ENCODE measurements at places on chromosomes 6 and 20.

DNA sequence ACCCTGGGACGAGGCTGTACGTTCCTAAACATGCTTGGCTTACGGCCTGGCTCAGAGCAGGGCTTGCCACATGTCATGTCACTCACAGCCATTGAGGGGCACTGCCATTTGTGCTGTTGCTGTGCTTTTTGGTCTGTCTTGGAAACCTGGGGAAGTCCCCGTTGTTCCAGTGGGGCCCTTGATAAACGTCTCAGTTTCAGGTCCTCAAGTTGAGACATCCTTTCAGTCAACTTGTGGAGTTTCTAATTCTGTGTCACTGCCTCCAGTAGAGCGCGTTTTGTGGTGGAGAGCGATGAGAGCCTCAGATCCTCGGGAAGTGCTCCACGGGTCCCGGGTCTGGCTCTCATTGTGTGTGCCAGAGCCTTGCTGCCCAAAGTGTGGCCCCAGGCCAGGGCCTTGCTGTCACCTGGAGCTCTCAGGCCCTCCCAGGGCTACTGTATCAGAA is 43.0 kb upstream of the CCR6 start:
- peak; percentile 68 for DNase-seq

GRCh38 chr20:44030394-44030793 is 115.7 kb downstream of the TOX2 start:
- no peak for DNase-seq

GRCh38 chr20:36802326-36803222 is 29.0 kb upstream of the DSN1 start:
- DNase-seq = no peak

- no peak for DNase-seq
Observed at GRCh38 chr6:76466286-76466685, 393.8 kb upstream of the IMPG1 start.

DNA sequence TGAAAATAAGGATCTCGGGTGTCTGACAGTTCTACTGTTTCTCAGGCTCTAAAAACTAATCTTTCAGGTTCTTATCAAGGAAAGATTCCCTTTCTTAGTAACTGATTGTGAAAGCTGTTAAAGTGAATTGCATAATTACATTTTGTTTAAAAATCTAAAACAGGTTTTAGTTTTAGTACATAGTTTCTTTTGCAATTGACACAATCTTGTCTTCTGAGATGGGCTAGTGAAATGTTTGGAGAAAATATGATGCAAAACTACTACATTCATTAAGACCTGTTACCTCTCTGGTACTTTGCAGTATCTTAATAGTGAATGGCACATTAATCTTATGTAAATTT is 298.4 kb downstream of the UTRN start:
- no peak for DNase-seq

DNA sequence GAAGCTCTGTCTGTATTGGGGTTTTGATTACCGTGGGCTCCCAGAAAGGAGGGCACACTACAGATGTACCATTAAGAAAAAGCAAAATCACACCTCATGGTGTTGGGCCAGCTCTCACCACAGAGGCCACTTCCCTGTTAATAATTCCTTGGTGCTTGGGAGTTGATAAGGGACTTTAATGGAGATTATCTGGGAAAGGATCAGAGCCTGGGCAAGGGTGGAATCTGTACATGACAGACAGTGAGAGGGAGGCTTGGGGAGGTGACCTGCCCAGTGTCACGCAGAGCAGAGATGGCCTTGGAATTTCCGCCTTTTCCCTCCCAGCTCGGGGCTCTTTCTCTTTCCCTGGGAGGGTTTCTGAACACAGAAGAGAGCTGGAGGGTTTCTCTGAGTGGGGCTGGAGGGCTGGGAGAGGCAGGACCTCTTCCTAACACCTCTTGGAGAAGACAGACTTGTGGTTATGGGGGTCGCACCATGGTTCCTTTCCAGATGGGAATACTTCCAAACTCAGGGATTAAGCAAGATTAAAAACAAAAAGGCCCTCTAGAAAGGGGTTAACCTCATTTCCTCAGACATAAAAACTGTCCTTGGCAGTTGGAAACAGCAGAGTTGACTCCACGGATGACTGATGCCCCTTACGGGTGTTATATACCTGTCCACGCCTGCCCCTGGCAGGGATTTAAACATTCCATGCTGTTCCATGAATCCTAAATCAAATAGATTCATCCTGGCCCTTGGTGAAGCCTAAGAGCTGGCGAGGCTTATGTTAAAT is 16.8 kb upstream of the KCNK16 start:
- no peak for DNase-seq

DNA sequence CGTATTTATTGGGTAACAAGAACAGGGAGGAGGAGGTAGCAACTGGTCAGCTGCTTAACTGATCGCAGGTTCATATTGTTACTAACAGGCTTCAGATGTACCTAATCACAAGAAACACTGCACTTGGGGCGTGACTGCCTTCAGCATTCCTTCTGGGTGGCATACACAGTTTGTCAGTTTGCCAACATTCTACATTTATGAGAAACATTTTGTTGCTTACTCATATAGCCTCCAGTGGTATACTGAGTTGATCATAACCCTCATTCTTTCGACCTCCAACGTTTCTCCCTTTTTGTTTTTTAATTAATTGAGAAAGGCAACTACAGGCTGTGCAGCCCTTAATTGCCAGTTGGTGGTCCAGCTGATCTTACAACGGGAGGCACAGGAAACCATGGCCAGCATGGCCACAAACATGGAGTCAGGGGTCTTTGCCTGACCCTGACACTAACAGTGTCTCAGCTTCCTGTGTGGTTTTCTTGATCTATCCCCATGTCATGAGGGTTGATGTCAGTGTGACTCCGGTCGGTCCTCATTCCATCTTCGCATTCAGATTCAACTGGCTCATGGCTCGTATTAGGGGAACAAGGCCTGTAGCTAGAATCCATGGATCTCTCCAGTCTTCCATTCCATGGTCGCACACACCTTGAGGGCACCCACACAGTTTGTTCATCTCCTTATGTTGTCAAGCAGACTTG is 9.4 kb downstream of the EPB41L2 start:
- no peak for DNase-seq

DNA sequence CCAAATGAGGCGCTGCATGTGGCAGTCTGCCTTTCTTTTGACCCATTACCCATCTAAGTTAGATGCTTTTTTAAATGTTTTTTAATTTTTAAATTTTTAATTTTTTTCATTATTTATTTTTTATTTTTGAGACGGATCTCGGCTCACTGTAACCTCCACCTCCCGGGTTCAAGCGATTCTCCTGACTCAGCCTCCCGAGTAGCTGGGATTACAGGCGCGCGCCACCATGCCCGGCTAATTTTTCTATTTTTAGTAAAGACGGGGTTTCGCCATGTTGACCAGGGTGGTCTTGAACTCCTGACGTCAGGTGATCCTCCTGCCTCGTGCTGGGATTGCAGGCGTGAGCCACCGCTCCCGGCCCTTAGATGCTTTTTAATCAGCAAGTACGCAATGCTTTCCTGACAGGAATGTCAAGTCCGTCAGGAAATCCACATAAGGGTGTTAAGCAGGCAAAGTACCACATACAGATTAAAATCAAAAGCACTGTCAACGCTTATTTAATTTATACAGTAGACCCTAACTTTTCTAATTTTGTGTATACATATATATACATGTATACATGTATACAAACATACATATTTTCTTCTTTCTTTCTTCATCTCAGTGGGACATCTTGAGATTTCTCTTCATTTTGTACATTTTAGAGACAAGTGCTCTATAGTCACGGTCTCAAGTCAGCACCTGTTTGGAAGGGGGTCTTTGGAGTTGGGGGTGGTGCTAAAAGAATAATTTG is 995 bp upstream of the GSTA4 start:
- DNase-seq = no peak

DNA sequence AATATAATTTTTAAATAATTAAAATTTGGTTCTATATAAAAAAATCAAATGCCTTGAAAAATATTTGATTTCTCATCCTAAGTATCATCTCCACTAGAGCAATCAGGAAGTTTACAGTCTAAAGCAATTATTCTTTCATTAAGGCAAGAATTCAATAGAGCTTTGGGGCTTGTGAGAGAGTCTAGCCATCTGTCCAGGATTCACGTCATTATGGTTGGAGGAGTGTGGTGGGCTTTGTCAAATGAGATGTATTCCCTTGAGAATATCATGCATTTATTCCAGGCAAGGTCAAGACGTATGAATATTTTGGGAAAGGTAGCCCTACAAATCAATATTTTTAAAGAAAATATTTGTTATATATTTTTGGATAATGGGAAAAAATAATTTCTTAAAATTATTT is 132.4 kb downstream of the ELOVL4 start:
- DNase-seq = no peak

- DNase-seq = no peak
Observed at GRCh38 chr20:18005170-18005989, 36.6 kb downstream of the MGME1 start.

GRCh38 chr6:157631838-157632614 is 191.0 kb upstream of the SNX9 start:
- no peak for DNase-seq

DNA sequence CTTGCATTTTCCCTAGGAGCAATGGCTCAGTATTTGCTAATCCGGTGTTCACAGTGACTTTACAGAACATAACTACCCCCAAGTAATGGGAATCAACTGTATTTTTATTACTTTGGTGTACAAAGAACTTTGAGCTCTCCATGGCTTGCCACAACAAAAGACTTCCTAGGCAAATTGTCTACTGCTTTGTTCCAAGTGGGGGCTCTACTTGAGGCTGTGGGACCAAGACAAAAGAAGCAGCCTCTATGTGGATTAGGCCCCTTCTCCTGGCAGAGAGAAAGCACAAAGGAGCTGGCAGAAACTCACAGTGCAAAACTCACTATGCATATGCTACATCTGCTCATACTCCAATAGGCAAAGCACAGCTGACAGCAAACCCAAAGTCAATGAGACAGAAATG is 853 bp downstream of the WFDC8 start:
- DNase-seq = no peak

GRCh38 chr6:88517737-88518136 is 351.6 kb upstream of the CNR1 start:
- no peak for DNase-seq

- peak; percentile 80 for DNase-seq
Observed at GRCh38 chr6:10722820-10723566, at the start of gene TMEM14C. Gene TMEM14C (plus strand): TSS chr6:10723070. CDS start chr6:10724614, 1,544 bp downstream.

- DNase-seq = no peak
Observed at GRCh38 chr6:13813026-13813425, 1.3 kb downstream of the MCUR1 start.

DNA sequence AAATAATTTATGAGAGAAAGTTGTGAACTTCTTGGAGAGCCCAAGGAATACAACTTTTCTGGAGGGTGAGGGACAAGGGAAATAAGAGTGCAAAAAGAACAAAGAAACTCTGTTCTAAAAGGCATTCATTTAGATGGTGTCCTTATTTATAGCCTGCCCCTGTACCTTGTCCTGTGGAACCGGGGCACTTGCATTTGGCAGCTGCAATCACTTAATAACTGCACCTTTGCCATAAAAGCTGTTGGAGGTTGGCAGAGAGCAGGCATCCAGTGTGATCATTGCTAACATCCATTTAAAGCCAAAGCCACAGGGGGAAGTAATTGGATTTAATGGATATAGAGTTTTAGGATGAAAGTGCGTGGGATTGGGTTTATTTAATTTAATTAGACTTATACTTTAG is 50.8 kb upstream of the SGK1 start:
- DNase-seq = no peak

- DNase-seq = no peak
Observed at GRCh38 chr6:1554141-1554475, 55.6 kb upstream of the FOXC1 start.

DNA sequence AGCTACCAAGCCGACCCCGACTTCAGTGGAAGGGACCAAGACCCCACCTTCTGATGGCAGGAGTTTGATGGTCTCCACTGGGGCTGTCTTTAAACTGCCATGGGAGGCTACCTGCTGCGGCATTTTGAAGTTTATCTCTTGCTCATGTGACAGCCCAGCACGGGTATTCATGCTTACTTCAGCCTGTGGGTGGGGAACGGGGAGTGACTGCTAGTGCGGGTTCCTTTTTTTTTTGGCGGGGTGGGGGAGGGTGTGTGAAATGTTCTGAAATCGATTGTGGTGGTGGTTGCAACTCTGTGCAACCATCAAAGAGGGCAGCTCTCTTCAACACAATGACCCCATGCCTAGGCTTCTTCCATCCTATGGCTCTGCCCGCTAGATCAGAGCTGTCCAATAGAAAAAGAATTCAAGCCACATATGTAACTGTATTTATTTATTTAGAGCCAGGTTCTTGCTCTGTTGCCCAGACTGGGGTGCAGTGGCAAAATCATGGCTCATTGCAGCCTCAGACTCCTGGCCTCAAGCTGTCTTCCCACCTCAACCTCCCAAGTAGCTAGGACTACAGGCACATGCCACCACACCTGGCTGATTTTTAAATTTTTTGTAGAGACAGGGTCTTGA is 53.7 kb downstream of the PPP1R16B start:
- DNase-seq = no peak

GRCh38 chr6:132669690-132670291 is 10.8 kb upstream of the TAAR1 start:
- no peak for DNase-seq

GRCh38 chr20:32621071-32621890 is 36.1 kb upstream of the NOL4L start:
- DNase-seq = no peak

DNA sequence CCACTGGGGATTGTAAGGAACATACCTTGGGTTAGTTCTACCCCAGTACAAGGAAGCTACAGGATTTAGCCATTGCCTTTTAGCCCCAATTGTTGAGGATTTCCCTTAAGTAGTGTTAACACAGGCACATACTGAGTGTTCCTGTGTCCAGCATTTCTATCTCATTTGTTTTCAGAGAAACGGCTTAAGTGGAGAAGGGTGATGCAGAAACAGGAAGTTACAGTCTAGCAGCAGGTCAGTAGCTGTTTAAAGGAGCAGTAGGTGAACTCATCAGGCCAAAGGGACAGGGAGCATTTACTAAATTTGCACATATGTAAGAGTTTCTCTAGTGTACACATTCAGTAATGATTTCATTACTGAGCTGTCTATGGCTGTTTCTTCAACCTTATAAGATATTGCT is 644.2 kb upstream of the GJE1 start:
- DNase-seq = no peak

DNA sequence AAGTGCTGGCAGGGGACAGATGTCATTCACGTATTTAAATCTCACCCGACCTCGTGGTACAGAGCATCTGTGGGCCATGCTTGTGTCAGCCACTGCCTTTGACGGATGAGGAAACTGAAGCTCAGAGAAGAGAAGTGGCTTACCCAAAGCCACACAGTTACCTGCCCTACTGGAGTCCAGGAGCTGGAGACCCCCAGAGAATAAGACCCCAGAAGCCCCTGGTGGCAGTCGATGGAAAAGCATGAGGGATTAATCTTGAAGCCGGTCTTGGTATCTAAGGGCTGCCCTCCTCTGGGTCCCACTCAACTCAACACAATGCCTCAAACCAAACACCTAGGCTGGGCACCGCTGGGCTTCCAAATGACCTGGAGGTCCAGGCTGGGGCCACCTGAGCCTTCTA is 83.1 kb downstream of the GRM4 start:
- DNase-seq = no peak

Data from stimulated activated CD4-positive, alpha-beta T cell treated with anti-CD3 and anti-CD28 coated beads, Interleukin-15, amount 100 ng/mL, for 48 hours (primary cell).